ENCODE measurements at places on chromosomes 5 and 9.

GRCh38 chr5:56094579-56095361 lies 100.0 kb upstream of the IL6ST start:
- no peak for DNase-seq

GRCh38 chr9:72480921-72481320 lies 40.5 kb upstream of the TMC1 start:
- DNase-seq: no peak

DNA sequence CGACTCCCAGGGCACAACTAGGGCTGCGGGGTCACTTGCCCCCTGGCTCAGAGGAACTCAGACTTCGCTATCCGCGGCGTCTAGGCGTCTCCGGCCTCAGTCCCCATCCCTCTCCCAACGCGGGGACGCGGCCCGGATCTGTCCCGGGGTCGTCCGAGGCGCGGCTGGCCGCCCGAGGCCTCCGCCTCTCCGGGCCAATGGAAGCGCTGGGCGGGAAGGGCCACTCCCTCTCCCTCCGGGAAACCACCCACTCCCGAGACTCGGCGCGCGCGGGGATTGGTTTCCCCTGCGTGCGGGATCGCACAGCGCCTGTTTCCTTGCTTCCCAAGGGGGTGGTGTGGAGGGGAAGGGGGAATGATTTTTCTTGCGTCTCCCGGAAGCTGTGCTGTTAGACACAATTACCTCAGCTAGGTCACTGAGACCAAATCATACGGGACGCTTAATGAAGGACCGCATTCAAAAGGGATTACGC lies 38.3 kb downstream of the NR2F1 start:
- DNase-seq: peak; percentile 49

DNA sequence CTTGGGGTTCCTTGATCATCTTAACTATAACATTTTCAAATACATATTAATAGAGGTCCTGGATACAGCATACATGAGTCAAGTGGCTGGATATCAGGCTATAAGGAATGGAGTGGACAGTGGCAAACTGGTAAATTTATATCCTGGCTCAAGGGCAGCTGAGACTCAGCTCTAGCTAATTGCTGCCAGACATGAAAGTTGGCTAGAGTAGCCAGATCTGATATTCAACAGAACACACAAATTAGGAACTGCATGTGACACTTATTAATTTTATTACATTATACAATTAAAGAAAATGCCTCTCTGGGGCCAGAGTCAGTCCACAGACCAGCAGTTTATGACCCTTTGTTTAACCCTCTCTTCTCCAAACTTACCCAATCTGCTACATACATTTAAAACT lies 206.5 kb downstream of the KCTD16 start:
- DNase-seq: no peak

- no peak for DNase-seq
Measured at GRCh38 chr5:172839669-172840431, 5.8 kb downstream of the ERGIC1 start.

GRCh38 chr9:81379655-81380054 lies 309.7 kb downstream of the TLE1 start:
- no peak for DNase-seq

DNA sequence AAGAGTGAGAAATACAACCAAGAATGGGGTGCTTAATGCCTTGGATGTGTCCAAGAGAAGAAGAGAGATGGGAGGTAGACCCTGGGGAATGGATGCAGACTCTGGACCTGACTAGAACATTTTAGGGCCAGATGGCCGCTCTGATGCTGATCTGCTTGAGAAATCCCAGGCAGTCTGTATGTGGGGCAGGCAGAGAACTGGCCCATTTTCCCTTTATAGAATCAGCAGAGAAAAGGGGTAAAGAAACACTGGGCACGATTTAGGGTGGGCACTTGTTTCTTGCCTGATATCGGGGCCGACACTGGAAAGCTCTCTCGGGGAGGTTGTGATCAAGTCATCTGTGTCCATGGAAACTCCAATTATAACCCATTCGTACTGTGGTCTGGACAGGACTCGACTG lies 118.5 kb upstream of the FSTL4 start:
- DNase-seq: no peak

GRCh38 chr5:148482697-148483462 lies 99.1 kb downstream of the FBXO38 start:
- DNase-seq: no peak

DNA sequence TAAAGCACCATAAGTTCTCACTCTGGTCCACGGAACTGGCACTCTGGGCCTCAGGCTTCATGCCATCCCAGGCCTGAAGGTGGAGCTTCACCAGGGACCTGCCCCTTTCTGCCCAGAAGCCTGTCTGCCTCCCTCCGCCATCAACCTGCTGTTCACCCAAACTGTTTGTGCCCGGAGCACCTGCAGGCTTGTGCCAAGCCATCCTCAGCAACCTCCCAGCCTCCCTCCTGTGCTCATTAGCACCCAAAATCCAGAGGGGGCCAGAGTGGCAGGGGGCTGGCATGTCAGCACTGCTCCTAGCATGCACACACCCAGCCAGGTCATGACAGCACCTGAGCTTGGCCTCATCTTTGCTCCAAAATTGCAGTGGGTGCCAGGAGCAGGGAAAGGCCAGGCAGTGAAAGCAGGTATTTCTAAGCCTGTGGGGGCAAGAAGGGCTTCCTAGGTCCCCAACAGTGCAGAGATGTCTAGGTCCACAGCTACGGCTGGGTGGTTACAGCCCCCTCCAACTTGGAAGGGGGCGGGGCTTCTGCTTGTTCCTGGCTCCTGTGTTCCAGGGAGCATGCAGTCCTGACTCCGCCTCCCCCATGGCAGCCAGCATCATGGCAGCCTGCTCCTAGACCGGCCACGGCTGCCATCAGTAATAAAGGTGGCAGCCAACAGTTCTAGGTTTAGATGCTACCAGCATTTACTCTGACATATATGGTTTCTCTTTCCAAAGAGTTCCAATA lies 85.1 kb downstream of the GIN1 start:
- DNase-seq: no peak

All from NCI-H2107 (cell line).